ENCODE measurements at places on chromosomes 2 and 18. TPM values are rescaled to one million over a fixed set of nuclear protein-coding genes. Genes with fewer than 3 reads are reported as not detected.

- H3K27ac ChIP-seq, result no peak overlapping the region
- H3K4me3 ChIP-seq, result no peak overlapping the region
- no peaks in the 10 kb centered on the region for H3K27me3 ChIP-seq
- no peak for DNase-seq
- H3K4me1 ChIP-seq, result peaks cover 28% of the 10 kb centered on the region
- no peaks in the 10 kb centered on the region for H3K36me3 ChIP-seq
These were observed 225.3 kb upstream of the PXDN start for GRCh38 chr2:1969701-1970015.

GRCh38 chr18:76357585-76358260 lies 137.3 kb downstream of the ZNF516 start:
- H3K27ac ChIP-seq, result no peak overlapping the region
- H3K27me3 ChIP-seq, result no peaks in the 10 kb centered on the region
- H3K4me1 ChIP-seq, result peaks cover 9% of the 10 kb centered on the region
- H3K4me3 ChIP-seq, result no peak overlapping the region
- peaks cover 18% of the 10 kb centered on the region for H3K36me3 ChIP-seq

CTIF gene
- total RNA-seq, result 173 TPM

DNA sequence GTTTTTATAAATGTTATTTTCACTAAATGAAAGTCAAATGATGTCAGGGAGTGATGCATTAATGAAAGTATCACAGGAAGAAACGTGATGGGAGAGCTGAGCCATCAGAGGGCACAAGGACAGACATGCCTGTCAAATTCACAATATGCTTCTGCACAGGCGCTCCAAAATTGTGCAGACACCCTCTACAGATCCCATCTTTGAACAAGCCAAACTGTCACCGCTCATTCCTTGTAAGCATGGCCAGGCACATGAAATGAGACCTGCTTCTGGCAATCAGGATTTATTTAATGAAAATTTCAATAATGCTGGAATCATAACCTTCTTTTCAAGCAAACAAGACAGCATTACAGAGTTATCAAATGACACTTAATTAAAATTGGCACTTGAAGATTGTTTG lies 20.4 kb upstream of the FSHR start:
- no peak overlapping the region for H3K27ac ChIP-seq
- H3K4me3 ChIP-seq, result no peak overlapping the region
- no peaks in the 10 kb centered on the region for H3K4me1 ChIP-seq
- DNase-seq, result no peak
- H3K36me3 ChIP-seq, result no peaks in the 10 kb centered on the region

MFSD2B gene
- total RNA-seq, result not detected

GRCh38 chr2:113010088-113010487 lies 4.8 kb downstream of the IL36A start:
- H3K4me1 ChIP-seq, result no peaks in the 10 kb centered on the region
- peaks cover 38% of the 10 kb centered on the region for H3K27me3 ChIP-seq
- no peak overlapping the region for H3K27ac ChIP-seq
- no peak overlapping the region for H3K4me3 ChIP-seq

DNA sequence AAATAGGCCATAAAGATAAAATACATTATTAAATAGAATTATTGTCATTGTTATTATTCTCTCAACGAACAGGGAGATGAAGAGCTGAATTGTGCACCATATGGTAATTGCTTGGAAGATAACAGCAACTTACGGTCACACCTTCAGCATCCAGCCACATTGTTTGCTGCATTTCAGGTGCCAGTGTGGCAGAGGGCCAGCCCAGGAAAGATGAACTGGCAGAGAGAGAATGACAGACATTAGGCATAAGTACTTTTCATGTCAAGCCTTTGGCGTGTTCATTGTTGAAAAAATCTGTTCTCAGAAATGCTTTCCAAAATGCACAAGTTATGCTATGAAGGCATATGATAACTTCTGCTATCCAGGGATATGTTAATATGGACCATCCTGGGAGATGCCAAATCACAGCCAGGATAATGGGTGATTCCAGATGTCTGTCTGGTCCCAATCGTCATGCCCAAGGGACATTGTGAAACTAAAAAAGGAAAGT lies 748.6 kb upstream of the PIK3C3 start:
- no peak overlapping the region for H3K27ac ChIP-seq
- H3K4me3 ChIP-seq, result no peak overlapping the region
- H3K4me1 ChIP-seq, result no peaks in the 10 kb centered on the region
- H3K27me3 ChIP-seq, result no peaks in the 10 kb centered on the region
- no peak for DNase-seq
- no peaks in the 10 kb centered on the region for H3K36me3 ChIP-seq

GRCh38 chr2:28137221-28137620 lies 246.7 kb downstream of the BABAM2 start:
- peaks cover 4% of the 10 kb centered on the region for H3K36me3 ChIP-seq
- no peaks in the 10 kb centered on the region for H3K27me3 ChIP-seq
- no peak for DNase-seq
- H3K4me1 ChIP-seq, result peaks cover 49% of the 10 kb centered on the region
- H3K27ac ChIP-seq, result peak overlapping the region; percentile 68

COL5A2 gene
- 1,927 TPM for total RNA-seq

HOXD12 gene
- total RNA-seq, result not detected

DNA sequence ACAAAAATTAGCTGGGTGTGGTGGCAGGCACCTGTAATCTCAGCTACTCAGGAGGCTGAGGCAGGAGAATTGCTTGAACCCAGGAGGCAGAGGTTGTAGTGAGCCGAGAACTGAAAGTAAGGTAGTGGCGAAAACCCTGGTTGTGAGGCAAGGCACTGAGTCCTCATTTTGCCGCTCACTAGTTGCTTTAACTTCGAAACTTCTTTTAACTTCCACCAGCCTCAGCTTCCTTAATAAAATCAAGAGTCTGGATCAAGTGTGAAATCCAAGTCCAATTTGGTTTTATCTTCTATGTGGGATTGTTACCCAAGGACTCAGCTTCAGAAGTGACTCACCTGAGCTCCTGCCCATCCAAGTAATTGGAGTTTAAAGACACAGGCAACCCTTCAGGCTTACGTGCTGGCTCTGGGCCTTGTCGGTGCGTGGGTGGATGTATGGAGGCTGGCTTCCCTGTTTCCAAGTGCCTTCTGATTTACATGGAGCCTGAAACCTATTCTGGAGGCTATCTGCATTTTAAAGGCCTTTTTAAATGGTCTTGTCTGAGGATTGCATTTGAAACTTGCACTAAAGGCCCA lies 374.2 kb upstream of the ID2 start:
- H3K36me3 ChIP-seq, result no peaks in the 10 kb centered on the region
- H3K27me3 ChIP-seq, result peaks cover 2% of the 10 kb centered on the region
- peaks cover 22% of the 10 kb centered on the region for H3K4me1 ChIP-seq
- no peak overlapping the region for H3K27ac ChIP-seq

PHLPP1 gene
- total RNA-seq, result 9.3 TPM

DNA sequence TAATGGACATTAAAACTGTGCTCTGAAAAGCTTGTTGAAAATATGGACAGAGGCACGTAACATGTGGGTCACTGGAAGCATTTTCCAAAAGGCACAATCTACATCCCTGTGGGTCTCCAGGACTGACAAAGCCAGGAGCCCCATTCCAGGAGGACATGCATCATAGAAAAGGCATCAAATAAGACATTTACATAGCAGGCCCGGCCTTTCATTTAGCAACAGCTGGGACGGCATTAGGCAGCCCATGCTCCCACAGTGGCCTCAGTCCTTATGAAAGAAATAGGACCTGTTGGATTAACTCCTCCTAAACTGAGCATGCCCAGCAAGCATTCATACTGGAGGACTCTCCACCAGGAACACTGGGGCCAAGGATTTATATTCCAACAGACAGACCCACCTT lies 72.2 kb downstream of the TWIST2 start:
- H3K27ac ChIP-seq, result no peak overlapping the region
- peaks cover 11% of the 10 kb centered on the region for H3K27me3 ChIP-seq
- DNase-seq, result no peak

DNA sequence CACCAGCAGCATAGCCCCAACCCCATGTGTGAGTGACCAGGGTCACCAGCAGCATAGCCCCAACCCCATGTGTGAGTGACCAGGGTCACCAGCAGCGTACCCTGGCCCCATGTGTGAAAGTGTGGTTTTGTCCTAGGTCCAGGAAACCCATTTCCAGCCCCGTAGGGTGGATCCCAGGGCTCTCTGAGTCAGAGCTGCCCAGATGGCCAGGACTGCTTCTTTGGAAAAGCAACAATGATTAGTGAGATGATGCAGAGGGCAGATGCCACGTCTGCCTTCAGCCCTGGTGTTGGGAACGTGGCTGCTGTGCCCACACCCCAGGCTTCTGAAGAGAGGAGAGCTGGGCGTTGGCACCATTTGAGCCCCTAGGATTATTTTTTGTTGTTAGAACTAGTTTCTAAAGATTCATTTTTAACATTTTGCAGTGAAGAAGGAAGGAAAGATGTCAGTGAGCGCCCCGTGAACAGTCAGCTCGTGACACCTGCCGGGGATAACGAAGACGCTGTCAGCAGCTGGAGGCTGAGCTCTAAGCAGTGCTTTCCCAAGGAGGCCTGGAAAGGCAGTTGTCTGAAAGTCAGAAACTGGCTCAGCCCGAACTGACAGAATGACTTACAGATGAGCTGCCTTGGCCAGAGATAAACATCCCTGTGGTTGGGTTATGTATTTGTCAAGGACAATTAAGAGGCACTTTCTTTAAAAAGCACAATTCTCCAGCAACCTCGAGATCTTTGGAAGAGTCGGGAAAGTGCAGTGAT lies 32.1 kb upstream of the KCNG2 start:
- H3K4me3 ChIP-seq, result no peak overlapping the region
- H3K36me3 ChIP-seq, result peaks cover 4% of the 10 kb centered on the region
- H3K27me3 ChIP-seq, result peaks cover 10% of the 10 kb centered on the region

DNA sequence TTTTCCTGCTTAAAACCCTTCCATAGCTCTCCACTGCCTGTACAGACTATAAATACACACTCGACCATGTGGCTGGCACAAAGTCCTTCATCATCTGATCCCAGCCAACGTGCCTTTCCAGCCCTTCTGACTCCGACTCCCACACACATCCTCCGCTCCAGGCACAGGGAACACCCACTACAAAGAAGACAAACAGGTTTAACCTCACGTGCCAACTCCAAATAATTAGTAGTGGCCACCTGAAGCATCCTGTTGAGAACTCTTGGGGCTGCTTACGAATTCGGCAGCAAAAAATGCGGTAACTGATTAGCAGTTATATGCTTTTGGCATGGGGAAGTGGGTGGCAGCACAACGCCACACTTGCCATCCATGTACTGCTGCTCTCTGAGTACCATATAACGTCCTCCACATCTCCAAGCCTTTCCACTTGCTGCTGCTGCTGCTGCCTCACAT lies 12.1 kb downstream of the SPIRE1 start:
- peak overlapping the region; percentile 8 for H3K4me3 ChIP-seq
- H3K36me3 ChIP-seq, result no peaks in the 10 kb centered on the region
- peak overlapping the region; percentile 93 for H3K27ac ChIP-seq
- peaks cover 59% of the 10 kb centered on the region for H3K4me1 ChIP-seq

- DNase-seq, result no peak
- no peaks in the 10 kb centered on the region for H3K27me3 ChIP-seq
- peak overlapping the region; percentile 1 for H3K27ac ChIP-seq
- H3K36me3 ChIP-seq, result no peaks in the 10 kb centered on the region
These were observed 39.7 kb upstream of the SOCS6 start for GRCh38 chr18:70249118-70249517.

DNA sequence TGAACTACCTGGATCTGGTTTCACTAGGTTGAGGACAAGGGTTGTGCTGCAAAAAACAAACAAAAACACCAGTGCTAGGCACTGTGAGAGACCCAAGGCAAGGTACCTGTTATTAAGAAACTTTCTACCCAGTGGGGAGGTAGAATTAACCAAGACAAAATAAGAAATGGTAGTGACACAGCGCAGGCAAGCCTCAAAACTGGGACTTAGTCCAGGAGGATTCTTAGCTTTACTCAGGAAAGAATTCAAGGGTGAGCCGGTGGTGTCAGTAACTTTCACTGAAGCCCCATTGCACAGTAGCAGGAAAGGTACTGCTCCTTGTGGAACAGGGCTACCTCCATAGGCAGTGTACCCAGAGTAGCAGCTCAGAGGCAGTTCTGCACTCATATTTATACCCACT lies 131.6 kb downstream of the SCG2 start:
- H3K4me1 ChIP-seq, result peaks cover 55% of the 10 kb centered on the region
- no peaks in the 10 kb centered on the region for H3K36me3 ChIP-seq
- H3K27ac ChIP-seq, result peak overlapping the region; percentile 97
- no peaks in the 10 kb centered on the region for H3K27me3 ChIP-seq
- no peak overlapping the region for H3K4me3 ChIP-seq
- DNase-seq, result no peak

GRCh38 chr18:21004726-21005125 lies 106.9 kb downstream of the ROCK1 start:
- H3K27ac ChIP-seq, result peak overlapping the region; percentile 84
- no peak for DNase-seq
- H3K4me1 ChIP-seq, result peaks cover 30% of the 10 kb centered on the region
- peaks cover 29% of the 10 kb centered on the region for H3K36me3 ChIP-seq
- no peak overlapping the region for H3K4me3 ChIP-seq
- H3K27me3 ChIP-seq, result no peaks in the 10 kb centered on the region

UPP2 gene
- total RNA-seq, result 0.60 TPM

DNA sequence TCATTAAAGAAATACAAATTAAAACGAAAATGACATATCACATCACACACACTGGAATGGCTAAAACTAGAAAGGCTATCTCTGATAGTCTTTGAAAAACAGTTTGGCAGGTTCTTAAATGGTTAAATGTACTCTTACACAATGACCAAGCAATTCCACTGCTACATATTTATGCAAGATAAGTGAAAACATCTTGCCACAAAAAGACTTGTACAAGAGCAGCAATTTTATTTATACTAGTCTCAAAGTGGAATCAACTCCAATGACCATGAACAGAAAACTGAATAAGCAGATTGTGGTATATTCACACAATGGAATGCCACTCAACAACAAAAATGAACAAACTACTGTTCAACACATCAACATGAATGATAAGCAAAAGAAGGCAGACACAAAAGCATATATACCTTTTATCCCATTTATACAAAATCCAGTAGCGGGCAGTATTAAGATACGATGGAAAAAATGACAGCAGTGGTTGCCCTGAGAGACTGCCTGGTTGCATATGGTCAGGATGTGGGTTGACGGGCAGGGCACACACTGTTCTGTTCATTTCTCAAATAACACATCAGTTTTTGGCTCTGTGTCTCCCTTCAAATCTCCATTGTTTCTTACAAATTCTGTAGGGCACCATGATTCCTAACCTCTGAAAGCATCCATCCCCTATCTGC lies 25.4 kb downstream of the SP100 start:
- DNase-seq, result no peak
- H3K36me3 ChIP-seq, result peaks cover 19% of the 10 kb centered on the region
- H3K27me3 ChIP-seq, result no peaks in the 10 kb centered on the region
- H3K27ac ChIP-seq, result peak overlapping the region; percentile 74
- no peak overlapping the region for H3K4me3 ChIP-seq
- H3K4me1 ChIP-seq, result peaks cover 47% of the 10 kb centered on the region

TXNDC2 gene
- total RNA-seq, result 0.28 TPM

- DNase-seq, result no peak
- H3K4me1 ChIP-seq, result peaks cover 12% of the 10 kb centered on the region
- peaks cover 28% of the 10 kb centered on the region for H3K36me3 ChIP-seq
- no peaks in the 10 kb centered on the region for H3K27me3 ChIP-seq
These were observed 11.0 kb downstream of the CPSF3 start for GRCh38 chr2:9434489-9434888.

GRCh38 chr2:159890551-159891266 lies 92.7 kb upstream of the CD302 start:
- no peak for DNase-seq
- no peaks in the 10 kb centered on the region for H3K27me3 ChIP-seq
- H3K36me3 ChIP-seq, result no peaks in the 10 kb centered on the region
- H3K4me3 ChIP-seq, result no peak overlapping the region
